Non-pigmented ciliary epithelial cell (primary cell): ENCODE measurements at places on chromosomes 5 and 9.
A peak's percentile ranks its signal among the peaks of the same experiment; 100 is the strongest.

DNA sequence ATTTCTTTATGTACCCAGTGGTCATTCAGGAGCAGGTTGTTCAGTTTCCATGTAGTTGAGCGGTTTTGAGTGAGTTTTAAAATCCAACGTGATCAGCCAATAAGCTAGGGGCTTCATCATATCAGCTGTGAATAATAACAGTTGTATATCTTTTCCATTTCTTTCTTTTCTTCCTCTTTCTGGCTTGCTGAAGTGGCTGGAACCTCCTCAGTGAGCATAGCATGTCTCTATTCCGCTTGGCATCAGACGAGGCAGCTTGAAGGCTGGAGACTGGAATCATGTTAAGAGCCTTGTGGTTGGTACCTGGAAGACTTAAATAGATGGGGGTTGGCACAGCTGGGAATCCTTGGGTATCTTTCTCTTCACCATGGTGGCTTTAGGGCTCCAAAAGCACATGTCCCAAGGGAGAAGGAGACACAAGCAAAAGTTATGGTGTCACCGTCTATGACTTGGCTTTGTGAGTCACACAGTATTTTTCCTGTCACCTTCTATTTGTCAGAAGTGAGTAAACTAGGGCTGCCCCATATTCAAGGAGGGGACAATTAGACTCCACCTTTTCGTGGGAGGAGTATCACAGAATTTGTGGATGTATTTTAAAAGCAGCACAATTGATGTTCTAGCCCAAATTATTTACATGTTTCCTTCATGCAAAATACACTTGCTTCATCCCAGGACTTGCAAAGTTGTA, 38.0 kb upstream of the RETREG1 start:
- no peak for DNase-seq

DNA sequence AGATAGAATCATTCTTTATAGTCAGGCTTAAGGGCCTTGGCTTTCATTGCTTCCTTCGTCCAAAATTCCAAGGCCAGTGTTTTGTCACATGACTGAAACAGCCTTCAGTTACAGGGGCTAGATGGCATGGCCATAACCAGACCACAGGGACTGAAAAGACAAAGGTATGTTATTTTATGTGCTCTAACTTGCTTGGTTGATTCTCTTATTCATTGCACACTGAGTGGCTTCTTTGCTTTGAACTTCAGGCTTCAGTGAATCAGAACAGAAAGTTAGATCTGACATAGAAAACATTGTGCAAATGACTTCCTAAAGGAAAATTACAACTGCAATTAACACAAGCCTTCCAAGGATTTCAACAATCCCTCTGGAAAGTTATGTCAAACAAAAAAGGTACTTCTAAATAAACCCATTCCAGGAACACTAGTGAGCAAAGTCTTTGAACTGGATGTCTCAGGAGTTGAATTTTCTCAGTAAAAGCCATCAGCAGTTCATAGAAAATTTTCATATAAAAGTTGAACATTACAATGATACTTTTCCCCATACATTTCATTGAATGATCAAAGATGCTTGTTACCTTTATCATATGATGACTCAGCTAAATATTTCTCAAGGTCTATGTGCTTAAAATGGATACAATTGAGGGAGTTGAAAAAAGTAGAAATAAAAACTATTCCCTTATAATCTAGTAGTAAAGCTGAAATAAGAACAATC, 355.3 kb downstream of the TMEM232 start:
- no peak for DNase-seq

- no peak for DNase-seq
These were observed 27.4 kb upstream of the CTNND2 start for GRCh38 chr5:11931638-11932037.

DNA sequence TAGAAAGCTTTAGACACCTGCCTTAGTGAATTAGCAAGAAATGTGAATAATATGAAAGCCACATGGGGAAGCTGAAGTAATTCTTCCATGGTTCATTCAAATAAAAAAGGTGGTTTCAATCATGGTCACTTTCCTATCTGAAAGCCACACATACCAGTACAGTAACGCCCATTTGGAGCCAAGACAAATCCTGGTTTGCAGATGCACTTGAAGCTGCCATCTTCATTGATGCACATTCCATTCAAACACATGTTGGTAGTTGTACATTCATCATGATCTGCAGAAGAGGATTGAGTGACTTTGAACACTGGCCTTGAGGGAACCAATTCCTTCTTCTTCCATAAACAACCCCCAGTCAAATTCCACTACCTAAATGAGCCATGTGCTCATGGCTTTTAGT, 161.5 kb downstream of the FBN2 start:
- DNase-seq = no peak

DNA sequence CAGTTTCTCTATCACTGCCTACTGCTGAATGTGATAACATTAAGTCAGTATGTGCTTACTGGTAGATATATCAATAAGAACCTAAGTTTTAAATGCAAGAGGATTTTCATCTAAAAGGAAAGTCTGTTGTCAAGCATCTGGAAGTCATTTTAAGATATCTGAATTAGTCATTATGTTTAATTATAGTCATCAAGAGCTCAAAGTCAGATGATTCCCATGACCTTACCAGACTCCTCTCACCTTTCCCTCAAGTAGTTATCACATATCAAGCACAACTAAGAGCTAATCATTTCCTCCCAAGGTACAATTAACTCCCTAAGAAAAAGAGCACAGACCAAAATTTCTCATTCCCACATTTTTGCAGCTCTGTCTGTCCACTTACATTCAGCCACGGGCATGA, 45.5 kb downstream of the PUM3 start:
- DNase-seq = no peak

GRCh38 chr5:60521376-60522291, 178.3 kb downstream of the DEPDC1B start:
- no peak for DNase-seq

DNA sequence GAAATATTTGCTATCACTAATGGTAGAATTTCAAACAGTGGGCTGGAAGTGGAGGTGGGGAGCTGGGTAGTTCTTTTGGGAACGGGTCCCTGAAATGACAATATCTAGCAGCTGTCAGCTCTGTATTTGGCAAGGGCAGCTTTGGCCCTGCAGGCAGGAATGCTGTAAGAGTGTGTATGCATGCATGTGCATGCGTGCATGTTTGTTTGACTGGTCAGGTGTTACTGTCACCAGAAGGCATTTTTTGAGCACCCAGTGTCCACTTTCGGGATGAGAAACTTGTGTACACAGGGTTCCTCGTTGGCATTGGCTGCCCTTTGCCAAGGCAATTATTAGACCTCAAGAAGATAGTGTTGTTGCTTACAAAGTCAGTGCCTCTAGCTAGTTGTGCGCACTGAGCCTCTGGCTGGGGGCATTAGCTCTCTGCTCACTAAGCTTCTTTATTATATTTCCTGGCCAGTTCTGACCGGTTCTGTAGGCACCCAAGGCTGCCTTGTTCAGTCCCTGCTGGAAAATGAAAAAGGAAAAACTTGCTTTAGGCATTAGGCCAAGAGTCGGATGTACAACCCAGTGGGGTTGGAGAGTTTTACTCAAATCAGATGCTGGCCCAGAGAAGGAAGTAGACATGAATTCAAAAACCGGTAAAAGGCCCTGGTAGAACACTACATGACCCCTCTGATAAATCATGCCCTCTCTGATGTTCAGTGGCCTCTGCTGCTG, 2.0 kb downstream of the CYFIP2 start:
- no peak for DNase-seq

- no peak for DNase-seq
These were observed 84.5 kb downstream of the FBXL7 start for GRCh38 chr5:15584528-15584927.

DNA sequence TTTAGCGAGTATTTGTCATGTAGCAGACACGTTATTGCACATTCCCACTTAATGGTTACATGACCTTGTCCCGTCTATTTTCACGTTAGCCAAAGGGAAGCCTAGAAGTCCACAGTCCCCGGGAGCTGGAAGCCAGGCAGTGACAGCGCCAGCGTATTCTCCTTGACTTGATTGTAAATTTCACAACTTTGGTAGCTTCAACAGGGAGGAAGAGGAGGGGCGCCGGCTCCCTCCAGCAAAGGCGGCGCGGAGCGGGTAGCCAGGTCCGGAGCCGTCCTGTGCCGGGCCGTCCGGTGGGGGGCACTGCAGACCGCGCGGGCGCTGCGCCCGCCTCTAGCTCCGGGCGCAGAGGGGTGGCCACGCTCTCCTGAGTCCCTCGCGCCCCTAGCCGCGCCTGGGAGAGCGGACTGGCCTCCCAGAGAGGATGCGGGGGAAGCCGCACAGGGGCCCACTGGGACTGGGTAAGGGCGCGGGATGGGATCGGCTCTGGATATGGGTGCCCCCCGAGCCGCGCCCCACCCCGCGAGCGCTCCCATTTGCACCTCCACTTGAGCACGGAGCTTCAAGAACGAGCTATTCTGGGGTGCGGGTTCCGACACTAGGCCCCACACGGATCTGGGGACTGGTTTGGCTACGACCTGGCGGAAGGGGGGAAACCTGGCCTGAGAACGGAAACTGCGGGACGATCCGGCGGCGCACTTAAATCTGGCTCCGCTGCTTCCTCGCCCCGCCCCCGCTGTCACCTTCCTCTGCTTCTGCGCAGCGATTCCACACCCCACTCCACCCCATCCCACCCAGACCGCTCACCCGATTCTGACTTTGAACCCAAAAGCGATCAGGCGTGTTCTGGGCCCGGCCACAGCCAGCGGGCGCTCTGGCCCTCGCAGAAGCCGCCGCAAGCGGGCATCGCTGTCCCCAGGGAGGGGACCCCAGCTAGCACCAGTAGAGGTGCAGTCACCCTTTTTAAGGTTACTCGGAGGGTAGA, 23.8 kb downstream of the KLF4 start:
- no peak for DNase-seq

- no peak for DNase-seq
These were observed 27.6 kb downstream of the CMBL start for GRCh38 chr5:10279925-10280720.

GRCh38 chr9:128632066-128632465, 24.6 kb downstream of the DYNC2I2 start:
- DNase-seq = no peak

GRCh38 chr9:616694-617093, 224.8 kb upstream of the DMRT1 start:
- DNase-seq = no peak

DNA sequence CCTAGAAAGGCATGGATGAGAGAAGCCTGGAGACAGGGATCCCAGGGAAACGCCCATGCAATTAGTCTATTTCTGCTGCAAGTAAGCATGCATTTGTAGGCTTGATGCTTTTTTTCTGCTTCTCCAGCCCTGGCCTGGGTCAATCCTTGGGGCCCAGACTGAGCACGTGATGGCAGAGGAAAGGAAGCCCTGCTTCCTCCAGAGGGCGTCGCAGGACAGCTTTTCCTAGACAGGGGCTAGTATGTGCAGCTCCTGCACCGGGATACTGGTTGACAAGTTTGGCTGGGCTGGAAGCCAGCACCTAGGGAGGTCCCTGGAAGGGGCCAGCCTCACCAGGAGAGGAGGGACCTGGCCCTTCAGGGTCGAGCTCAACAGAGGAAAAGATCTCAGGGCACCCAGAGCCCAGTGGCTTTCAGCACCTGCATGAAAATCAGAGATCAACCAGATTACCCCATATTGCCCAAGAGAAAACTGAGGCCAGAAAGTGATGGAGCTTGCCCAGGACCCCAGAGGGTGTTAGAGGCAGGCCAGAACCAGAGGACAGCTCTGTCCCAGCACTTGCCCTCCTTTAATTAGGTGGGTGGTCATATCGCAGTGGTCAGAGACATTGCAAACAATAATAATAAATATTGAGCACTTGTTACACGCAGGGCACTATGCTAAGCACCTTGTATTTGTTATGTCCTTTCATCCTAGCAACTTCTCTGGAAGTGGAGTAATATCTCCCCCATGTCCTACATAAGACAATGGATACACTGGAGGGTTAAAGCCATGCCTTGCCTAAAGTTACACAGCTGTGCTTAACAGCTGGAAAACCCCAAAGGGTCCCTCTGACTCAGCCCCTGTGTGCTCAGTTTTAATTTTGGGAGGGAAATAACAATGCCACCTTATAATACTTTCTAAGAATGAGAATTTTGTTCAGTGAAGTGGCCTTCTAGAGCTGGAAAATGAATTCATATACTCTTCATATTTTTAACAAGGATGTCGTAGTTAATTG, 67.1 kb downstream of the KLF4 start:
- DNase-seq = peak; percentile 18

DNA sequence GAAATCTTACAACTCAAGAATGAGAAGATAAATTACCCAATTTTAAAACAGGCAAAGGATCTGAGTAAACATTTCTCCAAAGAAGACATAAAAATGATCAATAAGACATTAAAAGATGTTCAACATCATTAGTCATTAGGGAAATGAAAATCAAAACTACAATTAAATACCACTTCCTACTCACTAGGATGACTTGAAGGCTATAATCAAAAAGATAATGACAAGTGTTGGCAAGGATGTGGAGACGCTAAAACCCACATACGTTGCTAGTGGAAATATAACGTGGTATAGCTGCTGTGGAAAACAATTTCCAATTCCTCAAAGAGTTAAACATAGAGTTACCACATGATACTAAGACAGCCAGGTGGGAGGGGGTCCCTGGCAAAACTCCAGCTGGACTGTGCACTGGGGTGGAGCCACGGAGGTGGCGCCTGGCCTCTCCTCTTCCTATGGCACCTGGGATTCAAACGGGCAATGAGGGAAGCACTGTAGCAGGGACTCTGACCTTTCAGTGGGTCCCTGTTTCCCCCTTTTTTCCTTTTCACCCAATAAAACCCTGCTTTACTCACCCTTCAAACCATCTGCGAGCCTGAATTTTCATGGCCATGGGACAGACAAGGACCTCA, 5.9 kb downstream of the ARSB start:
- no peak for DNase-seq

GRCh38 chr5:107889387-107889786, 218.7 kb upstream of the EFNA5 start:
- DNase-seq = no peak

- no peak for DNase-seq
These were observed 326.9 kb downstream of the ZNF608 start for GRCh38 chr5:124419531-124419930.

DNA sequence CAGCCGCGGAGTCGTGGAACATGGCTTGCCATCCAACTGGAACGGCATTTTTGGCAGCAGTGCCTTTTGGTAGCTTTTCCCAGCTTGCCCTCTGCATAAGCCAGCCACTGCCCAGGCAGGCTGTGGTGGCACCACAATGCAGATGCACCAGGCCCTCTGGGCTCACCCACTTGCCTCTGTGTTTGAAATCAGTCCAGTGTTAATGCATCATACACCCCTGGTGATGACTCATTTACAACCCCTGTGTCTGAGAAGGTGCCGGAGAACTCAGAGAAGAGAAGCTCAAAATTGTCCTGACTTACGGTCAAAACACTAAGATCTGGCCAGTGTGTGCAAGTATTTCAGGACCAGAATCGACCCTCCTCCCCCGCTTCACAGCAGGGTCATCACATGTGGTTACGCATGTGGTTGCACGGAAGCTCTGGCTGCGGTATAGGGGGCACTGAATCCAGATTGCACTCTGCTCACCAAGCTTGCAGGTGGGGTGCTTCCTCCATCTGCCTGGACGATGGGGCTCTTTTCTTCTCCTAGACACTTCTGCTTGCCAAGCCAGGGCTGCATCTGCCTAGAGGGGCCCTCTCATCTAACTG, 66.5 kb upstream of the SMIM15 start:
- peak; percentile 11 for DNase-seq

DNA sequence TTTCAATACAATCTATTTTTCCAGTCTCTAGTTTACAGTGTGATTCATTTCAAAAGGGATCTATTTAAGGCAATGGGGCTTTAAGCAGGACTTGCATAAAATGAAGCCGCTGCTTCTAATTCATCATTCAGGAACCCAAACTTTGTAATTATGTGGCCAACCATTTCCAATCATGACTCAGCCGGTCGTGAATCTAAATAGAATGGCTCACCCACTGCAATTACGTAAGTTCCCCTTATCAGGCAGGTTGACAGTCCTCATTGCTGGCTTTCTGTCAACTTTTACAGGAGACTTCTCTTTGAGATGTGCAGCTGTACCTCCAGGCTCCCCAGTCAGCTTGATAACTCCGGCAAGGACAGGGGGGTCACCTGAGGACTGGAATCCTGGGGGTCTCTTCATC, 152.8 kb upstream of the DAP start:
- DNase-seq = peak; percentile 88
